Activated B cell treated with CpG ODN at 0.5 μM for 24 hours (primary cell): ENCODE measurements at places on chromosomes 7 and 10.

- H3K27ac ChIP-seq = peak overlapping the region; percentile 44
- no peak for DNase-seq
- H3K4me1 ChIP-seq = peaks cover 80% of the 10 kb centered on the region
- H3K36me3 ChIP-seq = no peaks in the 10 kb centered on the region
- H3K27me3 ChIP-seq = no peaks in the 10 kb centered on the region
These were observed 75.6 kb upstream of the LRRC4 start for GRCh38 chr7:128106821-128107220.

DNA sequence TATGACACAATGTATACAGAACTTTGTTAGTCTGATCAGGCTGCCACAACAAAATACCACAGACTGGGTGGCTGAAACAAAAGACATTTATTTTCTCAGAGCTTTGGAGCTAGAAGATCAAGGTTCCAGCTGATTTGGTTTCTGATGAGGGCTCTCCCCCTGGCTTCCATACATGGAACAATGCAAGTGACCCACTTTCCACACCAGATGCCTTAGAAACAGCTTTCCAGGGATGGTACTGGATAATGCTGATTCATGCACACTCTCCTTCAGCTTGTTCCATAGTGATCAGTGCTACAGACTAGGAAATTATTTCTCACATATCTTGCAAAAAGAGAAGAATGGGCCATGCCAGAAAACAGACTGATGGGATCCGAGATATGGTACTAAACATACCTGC is 1274.9 kb upstream of the SORCS1 start:
- H3K27ac ChIP-seq = no peak overlapping the region
- no peaks in the 10 kb centered on the region for H3K27me3 ChIP-seq
- no peak for DNase-seq
- H3K4me1 ChIP-seq = no peaks in the 10 kb centered on the region
- no peak overlapping the region for H3K4me3 ChIP-seq

DNA sequence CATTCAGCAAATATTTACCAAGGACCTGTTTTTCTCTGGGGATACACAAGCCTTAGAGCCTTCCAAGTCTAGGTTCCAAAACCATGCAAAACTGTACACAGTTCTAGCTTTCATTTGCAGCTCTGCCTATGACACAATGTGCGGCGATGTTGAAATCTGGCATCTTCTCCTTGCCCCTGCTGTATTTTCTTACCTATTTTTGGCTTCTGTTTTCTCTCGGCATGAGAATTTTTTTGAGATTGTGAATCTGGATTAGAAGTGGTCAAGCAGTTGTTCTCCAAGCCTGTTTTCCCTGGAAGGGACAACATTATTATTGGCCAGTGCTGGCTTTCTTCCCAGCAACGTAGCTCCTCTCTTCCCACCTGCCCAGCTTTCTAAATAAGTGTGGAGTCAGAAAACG is 176.3 kb downstream of the CREB5 start:
- H3K4me3 ChIP-seq = no peak overlapping the region
- H3K27me3 ChIP-seq = peaks cover 12% of the 10 kb centered on the region
- no peak for DNase-seq
- no peak overlapping the region for H3K27ac ChIP-seq
- H3K4me1 ChIP-seq = peaks cover 3% of the 10 kb centered on the region
- H3K36me3 ChIP-seq = no peaks in the 10 kb centered on the region

DNA sequence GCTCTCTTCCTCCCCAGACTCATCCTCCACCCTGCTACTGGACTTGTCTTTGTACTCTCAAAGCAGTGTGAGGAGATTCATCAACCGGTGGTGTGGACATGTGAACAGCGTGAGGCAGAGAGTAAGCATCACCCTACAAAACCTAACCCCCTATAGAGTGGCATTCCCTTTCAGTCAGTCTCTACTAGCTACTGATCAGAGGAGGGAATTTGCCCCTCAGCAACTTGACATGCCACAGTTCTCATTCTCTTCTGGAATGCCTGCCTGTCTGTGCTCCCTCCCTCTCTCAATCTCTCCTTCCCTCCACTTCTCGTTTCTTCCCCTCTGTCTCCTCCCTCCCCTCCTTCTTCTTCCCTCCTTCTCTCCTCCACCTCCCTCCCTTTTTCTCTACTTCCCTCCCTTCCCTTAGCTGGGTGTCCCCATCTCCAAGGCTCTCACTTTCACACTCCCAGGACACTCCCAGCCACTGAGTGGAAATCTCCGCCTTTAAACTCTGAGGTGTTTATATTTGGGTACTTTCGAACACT is 24.6 kb downstream of the H2AZ2 start:
- DNase-seq = no peak
- H3K27me3 ChIP-seq = no peaks in the 10 kb centered on the region
- H3K27ac ChIP-seq = no peak overlapping the region
- no peak overlapping the region for H3K4me3 ChIP-seq

GRCh38 chr10:112115781-112116385 is 67.7 kb downstream of the GPAM start:
- H3K4me3 ChIP-seq = no peak overlapping the region
- no peaks in the 10 kb centered on the region for H3K36me3 ChIP-seq
- H3K27me3 ChIP-seq = no peaks in the 10 kb centered on the region
- H3K4me1 ChIP-seq = no peaks in the 10 kb centered on the region
- H3K27ac ChIP-seq = no peak overlapping the region
- no peak for DNase-seq

DNA sequence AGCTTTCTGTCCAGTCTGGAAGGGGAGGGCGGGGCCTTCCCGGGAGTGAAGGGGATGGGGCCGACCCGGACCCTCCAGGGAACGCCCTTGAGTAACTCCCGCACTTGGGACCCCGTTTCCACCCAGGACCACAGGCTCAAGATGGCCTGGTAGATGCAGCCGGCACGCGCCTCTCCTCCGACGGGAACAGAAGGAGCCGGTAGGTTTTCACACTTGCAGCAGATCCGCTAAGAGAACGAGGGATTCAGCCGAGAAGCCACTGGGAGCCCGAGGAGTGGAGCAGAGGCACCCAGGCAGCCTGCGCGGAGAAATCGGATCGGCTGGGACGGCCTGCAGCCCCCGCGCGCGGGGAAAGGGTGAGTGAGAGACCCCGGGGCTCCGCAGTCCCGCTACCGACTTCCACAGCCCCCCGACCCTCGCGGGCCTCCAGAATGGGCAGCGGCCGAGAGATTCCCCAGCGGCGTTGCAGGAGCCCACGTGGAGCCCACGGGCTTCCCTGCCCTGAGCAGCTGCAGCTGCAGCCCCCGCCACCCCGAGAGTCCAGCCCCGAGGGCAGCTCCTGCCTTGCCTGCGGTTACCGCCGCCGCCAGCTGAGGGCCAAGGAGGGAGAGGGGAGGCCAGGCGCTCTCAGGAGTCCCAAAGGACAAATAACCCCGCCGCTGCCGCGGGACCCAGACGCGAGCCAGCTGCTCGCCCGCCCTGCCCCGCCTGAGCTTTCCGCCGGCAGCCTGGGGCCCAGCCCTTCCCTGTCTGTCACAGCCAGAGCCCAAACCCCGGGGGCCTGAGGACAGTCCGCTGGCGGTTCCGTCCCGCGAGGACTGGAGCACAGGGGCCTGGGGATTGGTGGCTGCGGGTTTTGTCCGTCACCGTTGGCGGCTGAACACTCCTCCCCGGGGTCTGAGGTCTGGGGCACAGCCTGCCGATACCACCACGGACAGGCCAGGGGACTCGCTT is 21.8 kb downstream of the IFT22 start:
- H3K36me3 ChIP-seq = peaks cover 5% of the 10 kb centered on the region
- no peak overlapping the region for H3K4me3 ChIP-seq
- peaks cover 55% of the 10 kb centered on the region for H3K27me3 ChIP-seq
- no peak overlapping the region for H3K27ac ChIP-seq
- H3K4me1 ChIP-seq = no peaks in the 10 kb centered on the region
- DNase-seq = no peak

- H3K27ac ChIP-seq = no peak overlapping the region
- no peak overlapping the region for H3K4me3 ChIP-seq
- H3K36me3 ChIP-seq = no peaks in the 10 kb centered on the region
These were observed 453.2 kb downstream of the TNS3 start for GRCh38 chr7:47128700-47129099.

DNA sequence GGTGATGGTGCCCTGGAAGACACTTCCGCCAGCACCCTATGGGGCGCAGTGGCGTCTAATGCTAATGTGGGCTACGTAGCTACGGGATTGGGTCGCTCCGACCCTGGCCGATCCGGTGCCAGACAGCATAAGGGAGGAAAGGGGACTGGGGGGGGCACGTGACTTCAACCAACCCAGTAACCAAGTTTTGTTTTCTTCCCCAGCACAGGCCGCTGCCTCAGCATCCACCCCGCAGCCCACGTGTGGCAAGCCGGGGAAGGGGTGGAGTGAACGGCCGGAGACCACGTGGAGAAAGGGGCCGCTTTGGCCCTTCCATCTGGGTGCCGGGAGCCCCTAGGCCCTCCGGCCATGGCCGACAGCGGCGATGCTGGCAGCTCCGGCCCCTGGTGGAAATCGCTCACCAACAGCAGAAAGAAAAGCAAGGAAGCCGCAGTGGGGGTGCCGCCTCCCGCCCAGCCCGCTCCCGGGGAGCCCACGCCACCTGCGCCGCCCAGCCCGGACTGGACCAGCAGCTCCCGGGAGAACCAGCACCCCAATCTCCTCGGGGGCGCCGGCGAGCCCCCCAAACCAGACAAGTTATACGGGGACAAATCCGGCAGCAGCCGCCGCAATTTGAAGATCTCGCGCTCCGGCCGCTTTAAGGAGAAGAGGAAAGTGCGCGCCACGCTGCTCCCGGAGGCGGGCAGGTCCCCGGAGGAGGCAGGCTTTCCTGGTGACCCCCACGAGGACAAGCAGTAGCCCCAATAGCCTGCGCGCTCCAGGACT is 2.5 kb downstream of the PRR15 start:
- H3K27me3 ChIP-seq = peaks cover 52% of the 10 kb centered on the region
- H3K36me3 ChIP-seq = no peaks in the 10 kb centered on the region
- H3K27ac ChIP-seq = no peak overlapping the region
- H3K4me3 ChIP-seq = peak overlapping the region; percentile 35
- H3K4me1 ChIP-seq = peaks cover 34% of the 10 kb centered on the region
- DNase-seq = no peak

DNA sequence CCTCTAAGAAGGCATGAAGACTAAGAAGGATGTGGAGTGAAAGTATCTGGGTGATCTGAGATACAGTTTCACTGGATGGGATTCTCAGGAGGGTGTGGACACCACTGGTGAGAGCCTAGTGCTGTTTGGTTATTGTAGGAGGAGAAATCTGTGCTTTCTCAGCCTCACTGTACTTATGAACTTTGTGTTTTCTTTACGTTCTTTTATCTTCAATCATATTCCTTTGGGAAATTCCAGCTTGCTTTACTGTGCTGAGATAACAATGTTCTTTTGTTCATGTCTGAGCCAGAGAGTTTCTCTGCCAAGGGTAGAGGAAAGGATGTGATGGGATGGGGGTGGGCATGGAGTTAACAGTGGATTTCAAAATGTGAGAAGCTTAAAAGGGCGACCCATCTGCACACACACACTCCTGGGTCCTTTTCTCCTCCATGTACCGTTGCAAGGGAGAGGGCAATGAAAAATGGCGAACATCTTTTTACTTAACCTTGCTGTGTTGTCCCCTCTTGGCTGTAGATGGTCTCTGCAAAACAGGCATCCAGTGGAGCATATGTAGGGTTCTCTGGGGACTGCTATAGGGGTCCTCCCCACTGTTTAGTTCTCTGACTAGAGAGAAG is 25.0 kb upstream of the TAX1BP1 start:
- peaks cover 5% of the 10 kb centered on the region for H3K4me1 ChIP-seq
- no peak overlapping the region for H3K4me3 ChIP-seq
- H3K27ac ChIP-seq = no peak overlapping the region
- DNase-seq = no peak

GRCh38 chr10:113067501-113067900 is 117.5 kb downstream of the TCF7L2 start:
- H3K27me3 ChIP-seq = no peaks in the 10 kb centered on the region
- no peak overlapping the region for H3K27ac ChIP-seq
- H3K36me3 ChIP-seq = no peaks in the 10 kb centered on the region
- H3K4me1 ChIP-seq = no peaks in the 10 kb centered on the region
- no peak overlapping the region for H3K4me3 ChIP-seq

DNA sequence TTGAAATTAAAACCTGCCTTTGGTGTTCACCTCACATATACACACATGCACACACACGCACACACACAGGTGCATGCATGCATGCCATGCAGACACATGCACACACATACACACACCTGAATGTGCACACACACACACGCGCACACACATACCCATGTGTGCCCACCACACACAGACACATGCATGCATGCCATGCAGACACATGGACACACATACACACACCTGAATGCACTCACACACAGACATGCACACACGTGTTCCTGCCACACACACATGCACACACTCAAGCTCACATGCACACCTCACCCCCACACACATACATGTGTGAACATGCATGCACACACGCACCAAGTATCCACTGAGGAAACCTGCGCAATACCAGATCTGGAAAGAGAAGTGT is 136.4 kb downstream of the KLF6 start:
- peaks cover 3% of the 10 kb centered on the region for H3K27me3 ChIP-seq
- H3K4me1 ChIP-seq = no peaks in the 10 kb centered on the region
- no peak overlapping the region for H3K27ac ChIP-seq
- no peaks in the 10 kb centered on the region for H3K36me3 ChIP-seq

- peaks cover 14% of the 10 kb centered on the region for H3K36me3 ChIP-seq
- no peak overlapping the region for H3K4me3 ChIP-seq
- peaks cover 46% of the 10 kb centered on the region for H3K4me1 ChIP-seq
- no peaks in the 10 kb centered on the region for H3K27me3 ChIP-seq
These were observed 114.3 kb downstream of the LMBR1 start for GRCh38 chr7:156778668-156779067.

GRCh38 chr10:114173603-114173920 is 441 bp downstream of the CCDC186 start:
- H3K4me1 ChIP-seq = peaks cover 31% of the 10 kb centered on the region
- H3K27ac ChIP-seq = peak overlapping the region; percentile 95
- no peak for DNase-seq

- H3K4me3 ChIP-seq = no peak overlapping the region
- no peak for DNase-seq
- no peak overlapping the region for H3K27ac ChIP-seq
- peaks cover 2% of the 10 kb centered on the region for H3K4me1 ChIP-seq
These were observed 175.2 kb upstream of the PPP2R2D start for GRCh38 chr10:131725581-131726069.

GRCh38 chr7:147311336-147311735 is 1194.7 kb downstream of the CNTNAP2 start:
- no peak for DNase-seq
- H3K27ac ChIP-seq = no peak overlapping the region
- H3K4me1 ChIP-seq = no peaks in the 10 kb centered on the region

GRCh38 chr7:88919478-88920131 is 124.1 kb upstream of the TEX47 start:
- H3K4me1 ChIP-seq = no peaks in the 10 kb centered on the region
- H3K4me3 ChIP-seq = no peak overlapping the region
- H3K36me3 ChIP-seq = no peaks in the 10 kb centered on the region
- H3K27me3 ChIP-seq = no peaks in the 10 kb centered on the region
- no peak overlapping the region for H3K27ac ChIP-seq

DNA sequence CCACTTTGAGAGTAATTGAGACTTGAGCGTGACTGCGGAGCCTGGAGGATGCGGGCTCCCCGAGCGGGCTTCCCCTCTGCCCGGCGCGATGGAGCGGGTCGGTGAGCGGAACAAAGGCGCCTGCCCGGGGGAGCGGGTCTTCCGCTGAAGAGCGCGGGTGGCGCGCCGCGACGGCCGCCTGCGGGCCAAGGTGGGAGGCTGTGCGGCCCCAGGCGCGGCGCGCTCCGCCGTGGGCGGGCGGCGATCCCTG is at the start of gene GALNT17:
GALNT17 (plus strand) TSS at position 18 of the 250 bp plus-strand sequence.
- H3K4me1 ChIP-seq = no peaks in the 10 kb centered on the region
- no peak within 1 kb of the TSS for H3K4me3 ChIP-seq
- H3K36me3 ChIP-seq = no peaks in the 10 kb centered on the region
- H3K27me3 ChIP-seq = peaks cover 24% of the 10 kb centered on the region
